ENCODE measurements at places on chromosomes 7 and 10. TPM values are rescaled to one million over a fixed set of nuclear protein-coding genes. Genes with fewer than 3 reads are reported as not detected.

DNA sequence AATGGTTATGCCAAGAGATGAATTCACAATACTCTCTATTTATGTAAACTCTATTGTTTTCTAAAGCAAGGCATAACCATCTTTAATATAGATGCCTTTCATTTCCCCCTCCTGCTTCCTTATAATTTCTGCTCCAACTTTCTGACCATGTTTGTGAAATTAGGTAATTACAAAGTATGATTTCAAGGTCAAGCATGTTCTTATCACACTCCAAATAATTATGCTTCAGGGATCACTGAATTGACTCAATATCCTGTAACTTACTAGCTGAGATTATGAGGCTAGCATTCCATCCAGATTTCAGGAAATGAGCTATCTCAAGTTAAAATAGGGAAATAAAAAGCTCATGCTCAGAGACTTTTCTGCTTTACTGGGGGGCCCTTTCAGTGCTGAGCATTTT is 655.9 kb upstream of the IGFBP3 start:
- DNase-seq: no peak

MALRD1 gene
- total RNA-seq: 6.4 TPM

TEX36 gene
- total RNA-seq: not detected

PDGFA gene
- 50.6 TPM for total RNA-seq

GRCh38 chr7:36025190-36025589 is 127.9 kb upstream of the EEPD1 start:
- DNase-seq: no peak

DNA sequence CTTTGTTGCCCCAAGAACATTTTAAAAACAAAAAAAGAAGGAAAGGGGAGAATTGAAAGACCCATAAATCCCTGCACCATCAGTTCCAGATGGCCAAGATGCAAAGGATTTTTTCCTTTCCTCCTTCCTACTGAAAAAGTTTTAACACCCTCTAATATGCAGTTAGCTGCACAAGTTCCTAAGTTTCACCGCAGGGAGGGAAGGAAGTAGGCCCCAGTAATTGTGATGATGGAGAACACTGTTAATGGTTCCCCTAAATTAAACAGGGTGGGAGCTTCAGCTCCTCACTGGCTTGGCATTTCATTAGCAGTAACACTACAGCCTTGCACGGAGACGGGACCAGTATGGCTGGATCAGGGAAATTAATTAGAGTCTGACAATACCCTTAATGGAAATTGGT is 63.7 kb upstream of the PPIF start:
- no peak for DNase-seq

SLC16A9 gene
- total RNA-seq: 9.5 TPM

DNA sequence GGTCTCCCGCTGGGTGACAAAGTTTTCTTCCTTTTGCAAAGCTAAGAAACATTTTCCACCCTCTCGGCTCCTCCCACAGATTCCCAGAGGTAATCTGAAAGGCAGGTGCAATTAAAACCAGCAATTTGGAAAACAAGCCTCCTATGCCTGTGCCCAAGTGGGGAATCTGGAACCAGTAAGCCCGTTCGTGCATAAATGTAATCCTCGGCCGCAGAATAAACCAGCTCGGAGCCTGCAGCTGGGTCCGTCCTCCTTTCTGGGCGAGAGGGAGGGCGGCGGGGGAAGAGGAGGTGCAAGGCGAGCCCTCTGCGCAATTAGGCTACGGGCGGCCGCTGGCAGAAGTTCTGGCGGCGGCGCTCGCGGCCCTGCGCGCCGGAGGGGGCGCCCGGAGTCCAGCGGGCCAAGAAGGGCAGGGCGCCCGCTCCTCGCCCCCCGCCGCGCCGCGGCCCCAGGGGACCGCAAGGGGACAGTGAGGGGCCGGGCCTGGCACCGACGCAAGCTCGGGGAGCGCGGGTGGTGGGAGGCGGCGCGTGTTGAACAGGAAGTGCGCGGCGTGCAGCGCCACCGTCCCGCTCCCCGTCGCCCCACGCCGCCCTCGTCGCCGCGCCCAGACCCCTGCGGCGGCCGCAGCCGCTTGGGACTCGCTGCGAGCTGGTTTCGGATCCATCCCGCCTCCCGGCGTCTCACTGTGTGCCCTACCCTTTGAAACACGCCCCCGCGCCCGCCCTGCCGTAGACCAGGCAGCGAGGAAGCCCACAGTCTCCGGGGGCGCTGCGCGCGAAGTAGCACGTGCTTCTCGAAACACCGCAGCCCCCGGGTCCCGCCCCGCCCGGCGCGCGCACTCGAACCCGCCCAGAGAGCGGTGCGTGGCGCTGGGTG is at the start of gene PRKAG2:
PRKAG2 (minus strand) TSS at position 217 of the 879 bp plus-strand sequence. CDS start 495 bp downstream, outside the sequence.
- DNase-seq: peak; percentile 76

DNA sequence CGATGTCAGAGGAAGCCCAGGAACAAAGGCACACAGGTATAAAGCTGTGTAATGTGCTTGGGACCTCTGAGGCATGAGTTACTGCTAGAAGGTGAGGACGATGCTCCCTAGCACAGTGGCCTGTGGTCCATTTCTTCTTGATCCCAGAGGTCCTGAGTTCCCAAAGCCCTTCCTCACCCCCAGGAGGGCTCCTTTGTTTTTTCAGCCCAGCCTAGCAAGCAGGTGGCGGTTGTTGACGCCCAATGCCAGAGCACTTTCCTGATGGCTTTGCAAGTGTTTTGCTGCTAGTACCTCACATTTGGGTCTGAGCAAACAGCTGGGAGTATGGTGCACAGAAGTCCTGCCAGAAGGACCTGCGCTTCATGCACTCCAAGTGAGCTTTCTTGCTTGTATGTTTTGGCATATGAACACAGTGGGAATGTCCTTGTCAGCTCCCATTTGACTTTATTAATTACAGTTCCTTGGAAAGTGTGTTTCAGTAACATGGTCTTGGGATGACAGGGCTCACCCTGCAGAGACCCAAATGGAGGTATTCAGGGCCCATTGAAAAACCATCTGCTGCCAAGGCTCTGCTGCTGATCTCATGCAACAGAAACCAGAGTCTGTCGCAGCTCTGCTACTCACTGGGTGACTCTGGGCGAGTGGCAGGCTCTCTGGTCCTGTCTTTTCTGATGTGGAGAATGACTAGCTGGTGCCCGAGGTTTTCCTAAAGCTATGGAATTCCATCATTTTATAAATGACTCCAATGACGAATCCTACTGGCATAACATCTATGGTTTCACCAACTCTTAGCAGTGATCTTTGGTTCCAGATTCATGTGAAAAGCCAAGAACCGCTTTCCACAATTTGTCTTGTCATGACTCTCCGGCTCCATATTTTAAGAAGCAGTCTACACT is 134.9 kb downstream of the ARID5B start:
- no peak for DNase-seq

DNA sequence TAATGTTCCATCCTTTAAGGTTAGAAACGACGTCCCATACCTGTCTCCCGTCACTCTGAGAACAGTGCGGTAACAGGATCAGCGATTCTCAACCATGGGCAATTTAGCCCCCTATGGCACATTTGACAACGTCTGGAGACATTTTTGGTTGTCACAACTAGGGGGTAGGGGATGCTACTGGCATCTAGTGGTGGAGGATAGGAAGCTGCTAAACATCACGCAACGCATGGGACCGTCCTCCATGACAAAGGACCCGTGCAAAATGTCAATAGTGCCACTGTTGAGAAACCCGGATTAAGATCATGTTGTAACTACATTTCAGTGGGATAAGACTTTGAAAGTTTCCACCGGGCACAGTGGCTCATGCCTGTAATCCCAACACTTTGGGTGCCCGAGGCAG is 5.0 kb upstream of the PAXIP1 start:
- peak; percentile 24 for DNase-seq

CYP2C8 gene
- total RNA-seq: 0.31 TPM

DNA sequence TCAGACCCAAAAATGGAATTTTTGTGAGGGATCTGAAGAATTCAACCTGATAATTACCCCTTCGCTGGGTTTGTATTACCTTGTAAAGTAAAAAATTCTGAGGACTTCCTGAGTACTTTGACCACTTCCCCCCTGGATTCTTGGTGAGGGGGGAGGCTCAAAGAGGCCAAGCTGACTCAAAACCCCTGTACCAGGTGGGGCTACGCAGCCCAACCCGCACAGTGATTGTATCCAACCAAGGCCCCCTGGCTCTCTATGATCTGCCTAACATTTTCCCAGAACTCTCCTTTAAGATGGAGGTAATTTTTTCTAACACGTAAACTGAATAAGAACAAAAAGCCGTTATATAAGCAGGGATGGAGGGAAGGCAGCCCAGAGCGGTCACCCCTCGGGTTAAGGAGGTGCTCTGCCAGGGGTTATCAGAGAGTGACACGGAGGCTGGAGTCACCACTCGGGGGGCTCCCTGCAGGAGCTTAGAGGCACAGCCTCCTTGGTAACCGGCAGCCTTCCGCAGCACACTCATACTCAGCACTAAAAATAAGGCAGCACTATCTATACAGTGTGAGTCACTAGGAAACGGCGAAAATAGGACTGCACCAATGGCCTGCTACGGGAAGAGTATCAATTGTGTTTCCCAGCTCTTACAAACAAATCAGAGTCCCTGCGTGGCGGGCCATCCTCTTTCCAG is 255.4 kb downstream of the ELMO1 start:
- DNase-seq: no peak

DNA sequence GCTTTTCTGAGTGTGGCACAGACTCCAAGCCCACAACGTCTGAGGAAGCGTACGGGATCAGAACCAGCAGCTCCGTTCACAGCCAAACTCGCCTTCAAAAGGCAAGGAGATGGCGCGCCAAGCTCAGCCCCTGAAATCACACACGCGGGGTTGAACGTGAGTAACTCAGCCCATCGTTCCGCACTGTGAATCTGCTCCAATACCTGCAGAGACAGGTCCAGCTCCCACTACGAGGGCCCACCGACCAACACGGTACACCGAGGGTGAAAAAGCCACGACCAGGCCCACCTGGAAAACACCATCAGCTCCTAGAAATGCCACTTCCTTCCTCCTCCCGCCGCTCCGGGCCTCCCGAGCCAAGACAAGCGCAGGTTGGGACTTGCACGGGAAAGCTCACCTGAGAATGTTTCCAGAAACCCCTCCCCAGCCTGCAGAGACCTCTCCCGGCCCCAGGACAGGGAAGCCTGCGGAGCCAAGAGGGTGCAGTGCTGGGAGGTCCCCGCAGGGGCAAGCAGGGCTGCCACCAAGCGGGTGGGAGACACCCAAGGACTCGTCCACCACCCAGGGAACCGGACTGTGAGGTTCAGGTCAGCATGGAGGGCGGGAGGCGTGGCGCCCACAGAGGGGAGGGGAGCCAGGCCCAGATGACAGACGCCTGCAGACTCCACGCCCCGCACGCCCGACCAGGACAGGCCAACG is 93.9 kb upstream of the PDGFA start:
- DNase-seq: no peak

DNA sequence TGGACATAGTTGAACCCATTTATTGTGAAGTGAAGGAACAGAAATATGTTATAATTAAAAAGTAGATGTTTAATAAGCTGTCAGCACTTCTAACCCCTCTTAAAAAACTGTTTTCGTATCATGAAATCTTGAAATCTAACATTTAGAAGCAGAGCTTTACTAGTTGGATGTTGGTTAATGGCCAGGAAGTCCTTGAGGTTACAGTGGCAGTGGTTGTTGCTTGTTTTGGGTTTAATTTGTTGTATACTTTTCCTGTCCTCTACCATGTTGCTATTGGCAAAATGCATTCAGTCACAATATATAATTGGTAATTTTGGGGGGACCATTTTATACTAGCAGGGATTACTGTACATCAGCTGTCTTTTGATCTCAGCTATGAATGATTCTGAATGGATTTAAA is 60.7 kb downstream of the EXOC4 start:
- DNase-seq: no peak

LFNG gene
- 26.0 TPM for total RNA-seq

GRCh38 chr7:139594911-139595476 is 71.5 kb downstream of the CLEC2L start:
- no peak for DNase-seq

GRCh38 chr10:22006379-22006884 is 2.9 kb upstream of the DNAJC1 start:
- no peak for DNase-seq

DNA sequence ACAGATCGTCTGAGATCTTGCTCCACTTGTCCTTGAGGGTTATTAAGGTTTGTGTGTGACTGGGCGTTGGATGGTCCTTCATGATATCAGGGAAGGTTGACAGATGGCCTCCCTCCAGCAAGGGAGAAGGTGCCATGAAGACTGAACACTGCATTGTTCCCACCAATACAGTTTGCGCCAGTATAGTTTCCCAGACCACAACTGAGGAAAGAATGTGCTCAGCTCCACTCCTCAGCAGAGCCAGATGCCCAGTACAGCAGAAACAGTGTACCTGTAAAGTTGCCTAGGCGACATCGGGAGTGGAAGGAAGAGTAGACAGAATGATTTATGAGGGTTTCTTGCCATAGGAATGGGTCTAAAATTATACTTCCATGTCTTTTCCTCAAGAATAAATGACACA is 137.5 kb downstream of the ST7 start:
- DNase-seq: no peak

GRCh38 chr10:131452926-131453720 is 141.6 kb upstream of the TCERG1L start:
- DNase-seq: peak; percentile 89

GRCh38 chr10:69057951-69058297 is 30.0 kb upstream of the SRGN start:
- no peak for DNase-seq

APBB1IP gene
- 2.7 TPM for total RNA-seq

TMEM176B gene
- total RNA-seq: 27.5 TPM

C10orf53 gene
- not detected for total RNA-seq

DNA sequence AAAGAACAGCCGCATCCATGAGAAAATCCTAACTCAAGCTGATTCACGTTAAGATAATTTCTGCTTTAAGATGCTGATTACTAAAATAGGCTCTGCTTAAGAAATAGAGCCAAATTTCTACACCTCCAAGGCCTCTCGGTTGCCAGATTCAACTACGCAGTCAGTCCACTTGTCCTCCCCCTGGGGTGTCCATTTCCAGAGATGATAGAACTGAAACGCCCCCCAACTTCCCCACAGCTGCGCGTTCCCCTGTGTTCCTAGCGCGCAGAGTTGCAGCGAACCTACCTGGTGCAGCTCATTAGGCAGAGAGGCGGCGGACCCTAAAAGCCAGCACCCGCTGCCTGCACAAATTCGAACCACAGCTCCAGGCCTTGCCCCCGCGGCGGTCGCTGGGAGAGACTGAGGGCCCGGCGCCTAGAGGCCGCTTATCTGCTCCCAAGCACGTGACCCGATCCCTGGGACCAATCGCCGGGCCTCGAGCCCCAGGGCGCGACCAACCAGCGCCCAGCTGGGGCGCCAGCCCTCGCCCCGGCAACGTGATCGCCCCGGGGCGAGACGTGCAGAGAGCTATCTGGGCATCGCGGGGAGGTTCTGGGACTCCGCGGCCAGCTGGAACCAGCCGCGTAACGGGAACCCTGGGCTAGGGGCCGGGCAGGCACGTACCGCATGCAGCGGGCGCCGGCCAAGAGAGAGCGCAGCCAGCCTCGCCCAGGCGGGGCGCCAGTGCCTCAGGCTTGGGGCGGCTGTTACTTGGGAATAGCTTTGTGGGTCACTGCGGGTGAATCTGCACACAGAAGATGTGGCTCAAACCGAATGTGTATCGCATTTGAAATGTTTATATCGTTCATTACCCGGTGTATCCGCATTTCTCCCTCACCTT is at the start of gene PPP1R3C:
PPP1R3C (minus strand) TSS at position 401 of the 880 bp plus-strand sequence; CDS start at position 299, 102 bp downstream.
- peak; percentile 96 for DNase-seq

DNA sequence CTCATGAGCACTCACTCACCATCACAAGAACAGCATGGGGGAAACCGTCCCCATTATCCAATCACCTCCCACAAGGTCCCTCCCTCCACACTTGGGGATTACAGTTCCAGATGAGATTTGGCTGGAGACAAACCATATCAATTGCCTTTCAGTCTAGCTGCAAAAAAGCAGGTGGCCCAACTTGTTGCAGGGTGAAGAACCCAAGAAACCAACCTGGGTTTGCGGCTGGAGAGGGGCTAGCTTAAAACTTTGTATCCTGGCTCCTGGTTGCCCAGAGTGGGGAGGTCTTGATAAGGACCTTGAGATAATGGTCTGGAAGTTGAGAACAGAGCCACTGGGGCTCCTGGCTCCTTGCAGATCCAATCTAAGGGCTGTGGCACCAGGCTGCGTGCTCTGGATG is 122.8 kb upstream of the PCBD1 start:
- DNase-seq: no peak

Data from tongue (tissue), 3 donors.